ENCODE measurements at places on chromosomes 3 and 15. TPM values are rescaled to one million over a fixed set of nuclear protein-coding genes. Genes with fewer than 3 reads are reported as not detected.

DNA sequence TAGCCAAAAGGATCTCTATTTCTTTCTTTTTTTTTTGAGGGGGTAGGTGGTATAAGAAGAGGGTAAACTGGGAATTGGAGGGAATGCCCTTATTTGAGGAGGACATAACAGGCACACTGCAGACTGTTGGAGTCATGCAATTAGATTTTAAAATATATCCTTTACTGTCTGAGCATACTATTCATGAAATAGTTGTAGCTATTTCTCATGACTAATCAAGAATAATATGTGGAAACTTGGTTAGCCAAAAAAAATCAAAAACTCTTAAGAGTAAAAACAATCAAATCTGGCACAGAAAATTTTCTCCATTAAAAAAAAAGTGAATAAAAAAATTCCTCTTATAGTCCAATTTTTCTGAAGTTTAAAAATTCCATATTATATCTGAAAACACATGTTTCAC, 174.9 kb downstream of the SCAPER start:
- DNase-seq = no peak
- H3K4me1 ChIP-seq = no peaks in the 10 kb centered on the region
- H3K27ac ChIP-seq = no peak overlapping the region
- no peaks in the 10 kb centered on the region for H3K36me3 ChIP-seq

XCR1 gene
- total RNA-seq = 0.18 TPM

GRCh38 chr15:90268415-90268814, 2.9 kb downstream of the NGRN start:
- no peaks in the 10 kb centered on the region for H3K27me3 ChIP-seq
- no peak for DNase-seq
- H3K4me3 ChIP-seq = no peak overlapping the region
- H3K4me1 ChIP-seq = peaks cover 37% of the 10 kb centered on the region

- H3K27ac ChIP-seq = no peak overlapping the region
- no peaks in the 10 kb centered on the region for H3K27me3 ChIP-seq
- no peaks in the 10 kb centered on the region for H3K4me1 ChIP-seq
- H3K4me3 ChIP-seq = no peak overlapping the region
- DNase-seq = no peak
These were observed 856.2 kb downstream of the TUSC7 start for GRCh38 chr3:117565777-117566176.

ADPRH gene
- total RNA-seq = 1.6 TPM

DNA sequence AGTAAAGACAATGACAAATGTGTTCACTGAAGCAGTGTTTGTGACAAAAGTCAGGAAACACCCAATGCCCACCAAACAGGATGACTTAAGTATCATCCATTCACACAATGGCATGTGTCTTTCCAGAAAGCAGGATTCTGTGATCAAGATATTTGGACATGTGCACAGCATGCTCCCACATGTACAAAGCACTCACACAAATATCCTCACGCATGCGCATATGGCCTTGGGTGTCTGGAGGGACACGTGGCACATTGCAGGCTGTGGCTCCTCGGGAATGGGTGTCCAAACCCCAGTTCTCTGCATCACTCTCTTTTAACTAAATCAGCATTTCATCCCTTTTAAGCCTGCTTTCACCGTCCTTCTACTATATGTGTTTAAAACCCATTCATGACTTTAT, 130.5 kb downstream of the KLF13 start:
- H3K4me3 ChIP-seq = no peak overlapping the region
- H3K27ac ChIP-seq = no peak overlapping the region
- peaks cover 28% of the 10 kb centered on the region for H3K27me3 ChIP-seq
- no peaks in the 10 kb centered on the region for H3K4me1 ChIP-seq

CHRNA3 gene
- not detected for total RNA-seq

DNA sequence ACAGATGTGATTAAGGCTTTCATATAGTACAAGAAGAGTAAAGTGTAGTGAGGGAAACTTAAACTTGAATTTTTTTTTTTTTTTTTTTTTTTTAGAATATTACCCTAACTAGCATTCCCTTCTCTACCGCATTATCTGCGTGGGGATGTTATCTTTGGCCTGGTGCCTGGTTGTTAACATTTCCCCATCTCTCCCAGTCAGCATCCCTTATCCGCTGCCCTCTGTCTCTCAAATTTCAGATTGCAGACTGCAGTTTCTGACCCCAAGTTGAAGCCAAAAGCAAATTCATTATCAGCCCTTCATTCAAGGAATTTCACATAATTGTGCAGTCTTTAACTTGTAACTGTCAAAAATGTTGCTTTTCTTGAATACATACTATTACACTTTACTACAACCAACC, 353.0 kb downstream of the PLOD2 start:
- H3K27ac ChIP-seq = no peak overlapping the region
- H3K36me3 ChIP-seq = no peaks in the 10 kb centered on the region
- H3K27me3 ChIP-seq = no peaks in the 10 kb centered on the region
- DNase-seq = peak; percentile 3

DNA sequence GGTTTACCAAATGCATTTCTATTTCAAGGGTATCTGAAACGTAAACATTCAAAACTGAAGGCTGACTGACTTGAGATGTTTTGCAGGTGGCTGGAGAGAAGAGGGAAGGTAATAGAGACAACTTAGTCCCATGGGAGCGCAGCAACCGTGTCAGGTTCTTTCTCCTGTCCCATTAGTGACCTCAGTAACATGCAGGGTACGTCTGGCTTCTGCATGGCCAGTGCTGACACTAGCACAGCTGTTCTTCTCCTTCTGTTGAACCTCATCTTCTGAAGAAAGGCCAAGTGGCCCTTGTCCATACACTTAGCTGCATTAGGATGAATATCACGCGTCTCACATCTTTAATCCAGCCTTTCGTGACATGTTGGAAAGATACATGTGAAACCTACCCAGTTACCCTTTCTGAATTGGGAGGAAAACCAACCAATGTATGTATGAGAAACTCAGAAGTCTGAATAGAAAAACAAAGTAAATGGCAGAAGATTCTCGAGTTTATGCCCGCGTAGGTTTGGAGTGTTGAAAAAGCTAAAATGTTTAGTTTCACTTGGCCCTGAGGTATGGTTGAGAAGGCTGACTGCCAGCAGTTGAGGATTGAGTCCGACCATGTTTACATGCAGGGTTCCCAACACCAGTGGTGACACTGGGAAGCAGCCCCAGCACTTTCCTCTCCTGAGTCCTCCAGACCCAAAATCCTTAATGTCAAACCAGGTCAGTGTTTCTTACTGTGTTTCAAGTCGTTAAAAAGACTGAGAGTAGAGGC, 10.3 kb downstream of the NCBP2 start:
- H3K27me3 ChIP-seq = no peaks in the 10 kb centered on the region
- peaks cover 49% of the 10 kb centered on the region for H3K36me3 ChIP-seq
- no peak for DNase-seq
- H3K4me3 ChIP-seq = no peak overlapping the region

GRCh38 chr3:194095464-194095863, 40.5 kb upstream of the HES1 start:
- H3K36me3 ChIP-seq = no peaks in the 10 kb centered on the region
- no peak for DNase-seq
- H3K27me3 ChIP-seq = no peaks in the 10 kb centered on the region
- H3K4me3 ChIP-seq = no peak overlapping the region

GRCh38 chr3:28244491-28244890, 3.1 kb downstream of the CMC1 start:
- H3K4me1 ChIP-seq = peaks cover 16% of the 10 kb centered on the region
- no peak overlapping the region for H3K4me3 ChIP-seq
- H3K27me3 ChIP-seq = no peaks in the 10 kb centered on the region
- no peak overlapping the region for H3K27ac ChIP-seq
- H3K36me3 ChIP-seq = no peaks in the 10 kb centered on the region

DNA sequence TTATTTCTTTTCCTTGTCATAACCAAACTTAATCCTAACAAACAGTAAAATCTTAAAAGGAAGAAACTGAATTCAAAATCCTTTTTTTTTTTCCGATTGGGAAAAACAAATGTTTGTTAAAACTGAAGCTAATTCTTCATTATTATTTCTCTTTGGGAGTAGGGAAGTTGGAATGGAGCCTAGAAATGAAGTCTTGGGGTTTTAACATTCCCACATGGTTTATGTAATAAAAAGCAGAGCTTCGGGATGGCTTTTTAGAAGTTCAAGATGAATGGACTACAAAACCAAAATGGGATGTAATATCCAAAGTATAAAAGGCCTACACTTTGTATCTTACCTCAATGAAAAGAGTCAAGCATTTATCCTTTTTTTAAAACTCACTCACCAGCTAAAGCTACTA, 189.0 kb upstream of the TMC3 start:
- no peak overlapping the region for H3K27ac ChIP-seq
- H3K4me1 ChIP-seq = no peaks in the 10 kb centered on the region
- no peaks in the 10 kb centered on the region for H3K27me3 ChIP-seq
- no peak overlapping the region for H3K4me3 ChIP-seq

NPAP1 gene
- total RNA-seq = not detected

GRCh38 chr3:98732286-98733052, 30.7 kb upstream of the ST3GAL6 start:
- no peaks in the 10 kb centered on the region for H3K27me3 ChIP-seq
- no peaks in the 10 kb centered on the region for H3K36me3 ChIP-seq
- no peak overlapping the region for H3K27ac ChIP-seq

DNA sequence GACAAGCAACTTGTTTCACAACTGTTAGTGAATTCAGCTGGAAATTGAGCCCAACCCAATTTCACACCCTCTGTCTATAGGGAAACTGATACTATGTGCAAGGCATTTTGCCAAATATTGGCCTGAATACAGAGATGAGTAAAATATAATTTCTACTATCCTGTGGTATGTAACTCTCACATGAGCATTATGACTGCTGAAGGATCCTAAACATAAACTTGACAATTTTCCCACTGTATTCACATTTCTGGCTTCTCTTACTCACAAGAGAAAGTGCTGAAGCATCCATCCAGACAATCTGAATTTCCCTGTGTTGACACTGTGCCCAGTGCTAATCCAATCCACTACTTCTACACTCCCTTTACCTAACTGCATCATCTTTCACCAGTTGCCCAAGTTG, 28.4 kb downstream of the SERPINI2 start:
- H3K27me3 ChIP-seq = no peaks in the 10 kb centered on the region
- H3K27ac ChIP-seq = no peak overlapping the region
- no peaks in the 10 kb centered on the region for H3K36me3 ChIP-seq
- no peak for DNase-seq
- no peaks in the 10 kb centered on the region for H3K4me1 ChIP-seq

- peak overlapping the region; percentile 82 for H3K27ac ChIP-seq
- no peaks in the 10 kb centered on the region for H3K27me3 ChIP-seq
- 0 out of 2 replicates have a peak, but pooled peaks cover 10% of the 10 kb centered on the region for H3K36me3 ChIP-seq
- peak; percentile 51 for DNase-seq
- H3K4me3 ChIP-seq = no peak overlapping the region
- peaks cover 12% of the 10 kb centered on the region for H3K4me1 ChIP-seq
These were observed 82.0 kb upstream of the XXYLT1 start for GRCh38 chr3:195352895-195353488.

- no peaks in the 10 kb centered on the region for H3K27me3 ChIP-seq
- H3K36me3 ChIP-seq = no peaks in the 10 kb centered on the region
- no peaks in the 10 kb centered on the region for H3K4me1 ChIP-seq
- no peak overlapping the region for H3K27ac ChIP-seq
- no peak for DNase-seq
These were observed 363.6 kb upstream of the GOLIM4 start for GRCh38 chr3:168459226-168459784.

GRCh38 chr15:73983211-73983727, 8.8 kb downstream of the STOML1 start:
- no peak overlapping the region for H3K4me3 ChIP-seq
- H3K36me3 ChIP-seq = no peaks in the 10 kb centered on the region
- H3K27me3 ChIP-seq = no peaks in the 10 kb centered on the region
- H3K27ac ChIP-seq = peak overlapping the region; percentile 49
- peak; percentile 91 for DNase-seq

FAM219B gene
- total RNA-seq = 41.8 TPM

MED12L gene
- total RNA-seq = 3.0 TPM

ACY1 gene
- total RNA-seq = 52.2 TPM

DNA sequence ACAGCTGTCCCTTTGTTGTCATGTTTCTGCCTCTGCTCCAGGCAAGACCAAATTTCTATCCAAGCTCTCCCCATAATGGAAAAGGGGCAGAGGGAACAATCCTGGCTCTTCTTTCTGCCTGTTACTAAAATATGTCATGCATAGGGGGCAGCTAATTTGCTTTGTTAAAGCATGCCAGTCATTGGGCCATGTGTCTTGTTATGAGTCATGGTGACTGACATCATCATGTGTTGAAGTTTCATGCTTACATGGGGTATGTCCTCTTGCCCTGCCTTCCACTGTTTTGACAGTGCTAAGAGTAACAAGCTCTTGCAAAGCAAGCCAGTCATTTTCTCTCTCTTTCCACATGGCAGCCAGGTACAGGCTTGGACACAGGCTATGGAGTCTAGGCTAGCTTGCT, 268.9 kb downstream of the GABRB3 start:
- H3K27me3 ChIP-seq = no peaks in the 10 kb centered on the region
- no peak overlapping the region for H3K4me3 ChIP-seq
- no peak for DNase-seq
- H3K27ac ChIP-seq = no peak overlapping the region
- no peaks in the 10 kb centered on the region for H3K36me3 ChIP-seq

MAP4 gene
- 187 TPM for total RNA-seq

TRPM1 gene
- total RNA-seq = not detected

FBXW12 gene
- total RNA-seq = not detected

DNA sequence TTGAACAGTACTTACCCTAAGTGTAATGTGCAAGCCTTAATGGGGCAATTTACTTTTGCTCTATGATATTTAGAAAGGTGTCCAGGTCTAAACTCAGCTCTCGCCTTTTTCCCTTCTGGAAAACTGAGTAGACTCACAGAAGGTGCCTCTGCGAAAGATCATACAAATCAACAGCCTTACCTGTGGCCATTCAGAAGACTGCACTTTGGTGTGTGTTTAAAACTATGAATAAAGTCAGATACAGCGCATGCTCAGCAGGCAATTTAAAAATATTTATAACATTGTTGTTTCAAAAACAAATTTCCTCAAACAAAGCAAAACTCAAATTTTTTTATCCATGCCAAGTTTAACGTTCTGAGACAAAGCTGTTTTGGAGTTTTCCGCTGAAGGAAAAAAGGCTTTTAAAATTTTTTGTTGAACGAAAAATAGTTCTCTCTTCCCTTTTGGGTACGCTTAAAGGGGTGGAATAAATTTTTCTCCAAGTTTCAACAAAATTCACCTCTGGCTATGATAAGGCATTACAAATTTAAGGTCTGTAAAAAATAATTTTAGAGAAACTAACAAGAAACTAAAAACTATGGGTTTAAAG, 156.3 kb downstream of the TIGIT start:
- H3K4me1 ChIP-seq = no peaks in the 10 kb centered on the region
- H3K36me3 ChIP-seq = no peaks in the 10 kb centered on the region
- no peak overlapping the region for H3K4me3 ChIP-seq
- no peak overlapping the region for H3K27ac ChIP-seq
- no peaks in the 10 kb centered on the region for H3K27me3 ChIP-seq

MYL3 gene
- not detected for total RNA-seq

PLA2G4D gene
- total RNA-seq = 1.4 TPM

- H3K4me1 ChIP-seq = peaks cover 6% of the 10 kb centered on the region
- no peaks in the 10 kb centered on the region for H3K27me3 ChIP-seq
- no peak for DNase-seq
- no peak overlapping the region for H3K4me3 ChIP-seq
- no peaks in the 10 kb centered on the region for H3K36me3 ChIP-seq
These were observed 34.0 kb downstream of the SCG5 start for GRCh38 chr15:32675466-32675865.

- no peaks in the 10 kb centered on the region for H3K4me1 ChIP-seq
- H3K27me3 ChIP-seq = no peaks in the 10 kb centered on the region
- no peak overlapping the region for H3K27ac ChIP-seq
- H3K36me3 ChIP-seq = no peaks in the 10 kb centered on the region
- H3K4me3 ChIP-seq = no peak overlapping the region
These were observed 372.1 kb downstream of the MAGI1 start for GRCh38 chr3:65666448-65667091.

Measured in PC-9 (cell line).